SK-N-SH (cell line): ENCODE measurements at places on chromosomes 1 and 21.
A peak's percentile ranks its signal among the peaks of the same experiment; 100 is the strongest.

- no peak for DNase-seq
These were observed 2.6 kb upstream of the TMCO4 start for GRCh38 chr1:19802269-19802668.

DNA sequence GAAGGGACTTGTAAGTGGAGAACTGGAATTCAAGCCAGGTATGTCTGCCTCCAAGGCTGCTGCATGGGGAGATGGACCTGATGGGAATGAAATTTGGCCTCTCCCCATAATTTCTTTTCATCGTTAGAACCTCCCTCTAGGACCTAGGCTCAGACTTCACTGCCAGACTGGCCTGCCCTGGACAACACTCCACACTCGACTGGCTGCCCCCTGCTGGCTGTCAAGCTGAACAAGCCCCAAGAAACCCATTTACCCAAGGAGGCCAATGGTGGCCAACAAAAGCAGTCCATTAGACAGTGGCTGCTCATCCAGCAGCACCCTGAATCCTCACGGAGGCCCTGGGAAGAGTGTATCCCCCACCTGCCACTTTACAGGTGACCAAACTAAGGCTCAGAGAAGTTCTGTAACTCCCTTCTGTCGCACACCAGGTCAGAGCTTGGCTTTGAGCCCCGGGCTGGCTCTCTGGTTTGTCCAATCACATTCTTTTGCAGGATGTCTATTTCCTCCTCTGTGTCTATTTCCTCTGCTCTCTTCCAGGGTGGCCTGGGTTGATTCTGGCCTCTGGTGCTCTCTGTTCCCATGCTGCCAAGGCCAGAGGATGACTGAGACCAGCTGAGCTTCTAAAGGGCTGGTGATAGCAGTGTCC lies 3.8 kb downstream of the RNF186 start:
- peak; percentile 61 for DNase-seq

GRCh38 chr1:2384941-2385481 lies 6.3 kb downstream of the MORN1 start:
- peak; percentile 55 for DNase-seq

DNA sequence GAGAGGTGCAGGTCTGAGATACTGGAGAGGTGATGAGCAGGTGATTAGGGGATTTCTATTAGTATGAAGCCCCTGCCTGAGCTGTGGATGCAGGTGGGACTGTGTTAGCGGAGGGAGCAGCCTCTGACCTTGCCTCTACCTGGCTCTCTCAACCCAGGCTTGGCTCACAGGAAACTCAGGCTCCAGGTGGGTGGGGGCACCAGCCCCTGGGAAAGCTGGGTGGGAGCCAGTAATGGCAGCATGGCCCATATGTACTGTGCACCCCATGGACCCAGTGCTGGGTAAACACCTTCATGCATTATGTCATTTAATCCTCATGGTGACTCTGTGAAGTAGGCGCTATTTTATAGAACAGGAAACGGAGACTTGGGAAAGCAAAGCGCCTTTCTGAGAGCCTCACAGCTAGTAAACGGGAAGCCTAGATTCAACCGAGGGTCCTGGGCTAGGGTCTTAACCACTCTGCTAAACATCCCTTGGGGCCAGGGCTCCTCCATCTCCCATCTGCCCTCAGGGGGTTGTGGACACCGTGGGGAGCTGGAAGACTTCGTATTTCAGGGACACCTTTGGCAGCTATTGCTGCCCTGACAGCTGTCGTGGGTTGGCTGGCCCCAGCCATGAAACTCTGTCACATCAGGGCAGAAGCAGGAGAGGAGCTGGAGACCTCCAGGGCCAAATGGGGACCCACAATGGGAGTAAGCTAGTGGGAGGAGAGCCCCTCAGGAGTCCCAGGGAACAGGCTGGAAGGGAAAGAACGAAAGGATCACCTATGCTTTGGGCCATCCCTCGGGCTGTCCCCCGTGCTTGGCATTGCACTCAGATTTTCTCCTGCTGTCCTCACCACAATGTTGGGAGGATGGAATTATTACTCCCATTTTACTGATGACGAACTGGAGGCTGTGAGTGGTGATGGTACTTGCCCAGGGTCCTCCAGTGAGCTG lies 59.6 kb upstream of the CSF3R start:
- DNase-seq = no peak

DNA sequence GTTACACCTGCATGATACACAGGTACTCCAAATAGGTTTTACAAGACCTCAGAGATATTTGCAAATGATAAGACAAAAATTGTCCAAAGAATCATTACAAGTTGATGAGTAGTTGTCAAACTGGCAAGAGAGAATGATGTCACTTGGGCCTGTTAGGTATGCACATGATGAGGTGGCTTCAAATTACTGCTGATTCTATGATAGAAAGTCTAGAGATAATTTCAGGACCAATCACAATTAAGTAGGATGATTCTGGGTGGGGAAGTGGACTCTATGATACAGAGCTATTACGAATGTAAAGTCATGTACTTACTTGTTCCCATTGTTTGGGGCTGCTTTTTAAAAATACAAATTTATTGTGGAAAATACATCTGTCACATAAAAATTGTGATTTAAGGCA lies 5.2 kb upstream of the SPRR1B start:
- no peak for DNase-seq

DNA sequence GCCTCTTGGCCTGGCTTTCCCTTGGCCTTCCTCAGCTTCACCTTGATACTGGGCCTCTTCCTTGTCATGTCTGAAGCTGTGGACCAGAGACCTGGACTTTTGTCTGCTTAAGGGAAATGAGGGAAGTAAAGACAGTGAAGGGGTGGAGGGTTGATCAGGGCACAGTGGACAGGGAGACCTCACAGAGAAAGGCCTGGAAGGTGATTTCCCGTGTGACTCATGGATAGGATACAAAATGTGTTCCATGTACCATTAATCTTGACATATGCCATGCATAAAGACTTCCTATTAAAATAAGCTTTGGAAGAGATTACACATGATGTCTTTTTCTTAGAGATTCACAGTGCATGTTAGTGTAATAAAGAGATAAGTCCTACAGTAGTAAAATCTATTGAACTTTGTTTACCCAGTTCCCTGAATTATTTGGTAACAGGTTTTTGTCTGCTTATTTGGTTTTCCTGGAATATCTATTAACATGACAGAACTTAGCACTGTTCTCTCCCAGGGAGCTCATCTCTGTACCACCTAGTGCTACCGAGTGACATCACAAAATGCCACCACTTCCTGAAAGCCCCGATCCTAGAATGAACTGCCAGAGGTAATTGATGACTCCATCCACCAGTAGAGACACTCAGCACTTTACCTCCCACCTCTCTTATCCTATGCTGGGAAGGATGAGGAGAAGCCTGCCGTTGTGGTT lies 22.2 kb downstream of the UBE2T start:
- no peak for DNase-seq

DNA sequence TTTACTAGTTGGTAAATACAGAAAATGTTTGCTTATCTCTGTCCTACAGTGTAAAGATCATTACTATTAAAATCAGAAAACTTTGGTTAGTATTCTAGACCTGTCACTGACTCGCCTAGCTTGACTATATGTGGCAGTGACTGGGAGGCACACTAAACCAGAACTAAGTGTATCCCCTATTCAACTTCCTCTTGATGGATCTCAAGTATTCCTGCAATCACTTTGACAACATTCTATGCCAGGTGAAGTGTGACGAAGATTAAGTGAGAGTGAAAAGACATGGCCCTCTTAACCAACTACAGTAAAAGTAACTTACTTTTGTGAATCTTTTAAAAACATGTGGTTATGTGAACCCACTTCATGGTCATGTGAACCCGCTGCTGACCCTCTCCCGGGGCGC lies 223.0 kb upstream of the ADAMTS5 start:
- DNase-seq = no peak

GRCh38 chr1:167221126-167221737 lies 546 bp downstream of the POU2F1 start:
- DNase-seq = peak; percentile 65

DNA sequence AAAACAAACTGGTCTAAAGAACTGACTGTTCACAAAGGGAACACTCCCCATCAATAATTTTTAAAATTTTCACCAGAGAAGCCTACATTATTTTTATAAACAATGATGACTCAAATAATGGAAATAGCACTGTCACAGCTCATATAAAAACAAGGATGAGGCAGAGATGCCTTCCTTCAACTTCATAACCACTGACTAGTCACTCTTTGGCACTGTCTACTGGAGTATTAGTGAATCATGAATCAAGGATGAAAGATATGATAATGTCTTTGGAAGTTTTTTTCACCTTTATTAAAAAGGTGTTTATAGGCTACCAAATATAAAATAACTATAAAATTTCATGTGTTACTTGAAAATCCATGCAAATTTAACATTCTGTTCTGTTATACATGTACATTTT lies 316.9 kb downstream of the VAV3 start:
- no peak for DNase-seq

DNA sequence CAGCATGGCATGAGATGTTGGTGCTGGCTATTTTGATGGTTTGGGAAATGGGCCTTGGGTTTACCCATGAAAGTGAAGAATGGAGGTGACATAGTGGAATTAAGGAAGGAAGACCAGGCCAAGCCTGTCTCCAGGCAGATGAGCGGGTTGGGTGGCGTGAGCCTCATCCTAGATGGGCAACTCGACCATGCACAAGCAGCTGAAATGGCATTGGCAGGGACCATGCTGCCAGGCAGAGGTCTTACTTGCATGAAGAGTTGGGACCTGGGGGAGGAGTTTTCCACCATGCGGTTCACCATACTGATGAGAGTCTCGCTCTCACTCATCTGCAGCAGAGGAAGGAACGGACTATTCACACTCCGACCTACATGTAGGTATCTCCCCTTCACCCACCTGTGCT lies 37.5 kb upstream of the GOLT1A start:
- DNase-seq = no peak

DNA sequence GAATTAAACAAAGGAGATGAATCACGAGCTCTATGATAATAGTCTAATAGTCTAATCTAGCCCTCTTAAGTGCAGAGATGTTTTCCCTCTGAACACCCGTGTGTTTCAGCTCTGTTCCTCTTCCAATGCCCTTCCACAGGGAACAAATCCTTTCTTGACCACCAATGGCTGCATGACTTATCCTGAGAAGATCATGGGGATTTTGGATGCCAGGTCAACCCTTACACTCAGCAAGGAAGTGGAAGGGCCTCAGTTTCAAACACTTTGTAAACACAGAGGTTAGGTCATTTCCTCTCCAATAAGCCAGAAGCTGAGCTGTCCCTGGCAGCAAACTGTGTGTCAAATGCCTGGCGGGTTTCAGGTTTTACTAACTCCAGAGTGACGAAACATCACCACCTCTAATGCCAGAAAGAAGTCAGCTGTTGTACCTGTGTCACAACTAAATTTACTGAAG lies 200.0 kb downstream of the GABPA start:
- no peak for DNase-seq

DNA sequence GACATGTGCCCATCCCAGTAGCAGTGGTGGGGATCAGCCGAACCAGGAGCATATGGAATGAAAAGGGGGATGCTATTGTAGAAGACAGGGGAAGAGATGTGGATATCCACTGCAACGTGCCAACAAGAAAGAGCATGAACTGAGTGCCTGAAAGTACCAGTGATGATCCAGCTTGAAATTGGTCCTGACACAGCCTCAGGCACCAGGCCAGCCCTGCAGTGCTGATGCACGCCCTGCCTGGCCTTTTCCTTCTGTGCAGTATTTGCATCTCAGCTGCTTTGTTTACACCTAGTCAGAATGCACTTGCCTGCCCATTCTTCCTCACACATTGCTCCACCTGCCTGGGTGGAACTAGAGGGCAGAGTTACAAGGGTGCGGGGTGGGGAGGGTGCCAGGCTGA lies 50.3 kb upstream of the ARTN start:
- peak; percentile 24 for DNase-seq

DNA sequence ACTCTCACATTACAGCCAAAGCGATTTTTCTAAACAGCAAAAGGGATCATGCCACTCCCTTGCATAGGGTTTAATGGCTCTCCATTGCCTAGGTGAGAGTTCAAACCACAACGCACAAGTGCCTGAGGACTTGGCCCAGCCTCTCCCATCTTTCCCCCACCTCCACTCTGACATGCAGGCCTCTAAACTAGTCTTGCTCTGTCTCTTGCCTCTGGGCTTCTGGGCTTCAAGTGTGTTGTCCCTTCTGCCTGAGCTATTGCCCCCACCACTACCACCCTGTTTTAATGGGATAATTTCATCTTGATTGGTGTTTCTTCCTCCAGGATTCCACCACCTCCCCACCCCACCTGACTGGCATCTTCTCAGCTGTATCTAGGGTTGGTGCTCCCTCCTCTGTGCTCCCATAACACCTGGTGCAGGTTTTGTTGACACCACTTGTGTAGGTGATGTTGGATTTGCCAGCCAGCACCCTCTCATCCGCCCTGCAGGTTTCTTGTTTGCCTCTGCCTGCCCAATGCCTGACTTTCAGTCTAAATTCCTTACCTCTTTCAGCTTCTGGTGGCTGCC lies 2.7 kb upstream of the ZBTB21 start:
- no peak for DNase-seq

GRCh38 chr1:159798893-159799292 lies 3.3 kb upstream of the FCRL6 start:
- peak; percentile 72 for DNase-seq

GRCh38 chr1:193951984-193952383 lies 765.6 kb upstream of the B3GALT2 start:
- no peak for DNase-seq

DNA sequence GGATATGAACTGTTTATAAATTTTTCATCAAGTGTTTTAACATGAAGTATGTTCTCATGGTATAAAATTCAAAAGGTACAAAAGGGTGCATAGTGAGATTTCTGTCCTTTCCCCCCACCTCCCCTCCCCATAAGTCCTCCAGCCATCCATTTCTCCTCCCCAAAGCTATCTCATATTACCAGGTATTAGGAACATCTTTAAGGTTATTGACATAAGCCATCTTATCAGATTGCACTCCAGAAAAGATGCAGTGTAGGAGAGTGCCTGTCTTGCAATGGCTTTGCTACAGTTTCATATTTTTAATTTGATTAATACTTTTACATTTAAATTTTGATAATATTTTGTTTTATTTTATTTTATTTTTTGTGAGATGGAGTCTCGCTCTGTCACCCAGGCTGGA lies 13.5 kb upstream of the HPCAL4 start:
- DNase-seq = no peak

DNA sequence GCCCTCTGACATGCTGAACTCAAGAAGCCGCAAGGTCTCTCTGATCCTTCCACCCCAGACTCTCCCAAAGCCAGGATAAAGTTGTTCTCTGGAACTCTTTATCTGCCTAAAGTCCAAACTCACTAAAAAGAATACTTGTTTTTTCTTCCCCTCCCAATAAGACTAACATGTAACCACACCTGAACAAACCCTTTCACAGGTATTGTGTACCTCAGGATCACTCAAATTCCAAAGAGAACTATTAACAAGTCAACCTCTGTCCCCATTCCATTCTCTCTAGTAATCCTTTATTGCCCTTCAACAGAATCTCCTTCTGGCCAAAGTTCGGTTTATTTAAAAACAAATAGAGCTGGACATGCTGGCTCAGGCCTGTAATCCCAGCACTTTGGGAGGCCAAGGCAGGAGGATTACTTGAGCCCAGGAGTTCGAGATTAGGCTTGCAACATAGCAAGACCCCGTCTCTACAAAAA lies 4.1 kb upstream of the TOE1 start:
- no peak for DNase-seq

- no peak for DNase-seq
These were observed 76.2 kb upstream of the ANGPTL1 start for GRCh38 chr1:178946855-178947676.
